CD4-positive, alpha-beta T cell treated with Interleukin-17A for 1 hour (primary cell): ENCODE measurements at places on chromosomes 4 and X.

DNA sequence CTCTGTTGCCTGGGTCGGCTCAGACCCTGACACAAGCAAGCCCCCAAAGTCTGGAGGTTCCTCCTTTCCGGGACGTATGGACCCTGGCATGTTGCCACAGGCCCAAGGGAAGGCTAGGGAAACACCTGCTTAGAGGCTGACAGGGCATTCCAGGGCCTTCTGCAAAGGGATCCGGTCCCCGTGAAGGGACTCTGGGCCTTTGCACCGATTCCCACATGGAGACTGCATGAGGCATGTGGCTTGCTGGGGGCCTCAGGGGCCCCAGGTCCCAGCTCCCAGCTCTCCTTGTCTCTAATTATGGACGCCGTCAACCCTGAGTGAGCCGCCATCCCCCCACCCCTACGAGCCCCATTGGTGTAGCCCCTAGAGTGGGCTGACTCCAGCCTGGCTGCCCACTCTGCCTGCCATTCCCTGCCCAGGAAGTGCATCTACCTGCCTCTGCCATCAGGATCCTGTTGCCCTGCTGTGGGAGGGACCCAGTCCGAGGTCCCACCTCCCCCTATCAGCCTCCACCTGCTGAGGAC, 4.2 kb upstream of the RGS12 start:
- no peak for DNase-seq

DNA sequence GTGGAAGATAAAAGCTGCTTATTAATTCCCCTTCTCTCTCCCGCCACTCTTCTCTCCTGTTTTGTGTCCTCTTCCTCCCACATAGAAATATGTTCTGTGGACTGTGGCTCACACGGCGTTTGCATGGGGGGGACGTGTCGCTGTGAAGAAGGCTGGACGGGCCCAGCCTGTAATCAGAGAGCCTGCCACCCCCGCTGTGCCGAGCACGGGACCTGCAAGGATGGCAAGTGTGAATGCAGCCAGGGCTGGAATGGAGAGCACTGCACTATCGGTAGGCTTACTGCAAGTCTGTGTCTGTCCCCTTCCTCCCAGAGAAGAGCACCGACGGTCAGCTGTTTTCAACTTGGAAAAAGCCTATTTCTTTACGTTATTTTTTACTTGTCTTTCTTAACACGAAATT, 229.1 kb downstream of the DCTD start:
- no peak for DNase-seq

DNA sequence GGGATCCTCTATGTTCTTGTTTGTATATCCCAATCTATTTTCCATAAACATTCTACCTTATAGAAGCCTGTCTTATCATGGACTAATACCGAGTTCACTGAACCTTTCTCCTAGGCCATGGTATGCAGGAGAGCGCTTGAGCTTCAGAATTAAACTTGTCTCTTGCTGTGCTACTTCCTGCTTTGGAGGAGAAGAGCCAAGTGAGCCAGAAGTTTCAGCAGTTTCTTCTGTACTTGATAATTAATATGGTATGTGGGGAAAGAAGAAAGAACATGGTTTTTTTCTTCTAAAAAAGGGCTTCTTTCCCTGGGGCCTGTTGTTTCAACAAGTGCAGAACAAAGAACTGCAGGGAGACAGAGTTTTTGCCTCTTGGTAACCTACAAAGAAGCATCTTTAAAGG, 172.8 kb downstream of the ATG4A start:
- no peak for DNase-seq

- DNase-seq: no peak
Measured at GRCh38 chr4:177185151-177185550, 124.5 kb upstream of the NEIL3 start.

- DNase-seq: no peak
Measured at GRCh38 chr4:148449921-148450320, 7.7 kb upstream of the NR3C2 start.

DNA sequence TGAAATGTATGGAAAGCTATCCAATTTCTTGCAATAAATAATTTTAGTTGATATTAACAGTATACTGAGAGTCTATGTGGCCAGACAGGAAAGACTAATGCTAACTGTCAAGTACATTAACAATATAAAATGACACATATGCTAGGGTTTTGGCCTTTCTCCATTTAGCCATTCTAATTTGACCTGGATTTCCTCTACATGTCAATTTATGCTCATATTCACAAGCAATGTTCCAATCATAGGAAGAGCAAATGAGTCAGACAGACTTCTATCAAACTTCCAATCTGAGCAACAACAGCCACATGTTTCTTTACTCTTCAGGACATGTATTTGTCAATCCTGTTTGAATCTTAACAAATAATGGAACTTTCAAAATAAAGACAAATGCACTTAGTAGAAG, 53.6 kb downstream of the CORIN start:
- no peak for DNase-seq

GRCh38 chrX:41164449-41164848, 79.2 kb downstream of the USP9X start:
- no peak for DNase-seq

DNA sequence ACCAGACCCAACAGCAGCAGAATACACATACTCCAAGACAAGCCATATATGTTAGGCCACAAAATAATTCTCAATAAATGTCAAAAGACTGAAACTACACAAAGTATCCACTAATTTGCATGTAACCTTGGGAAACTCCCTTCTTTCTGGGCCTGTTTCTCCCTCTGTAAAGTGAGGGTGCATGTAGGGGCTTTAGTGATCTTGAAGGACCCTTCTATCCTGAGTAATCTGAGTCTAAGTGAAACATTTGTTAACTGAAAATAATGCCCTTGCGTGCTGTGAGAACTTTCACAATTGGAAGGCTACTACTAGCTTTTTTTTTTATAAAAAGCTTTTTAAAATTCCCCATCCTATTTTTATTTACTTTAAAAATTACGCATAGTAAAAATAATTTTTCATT, 125.2 kb downstream of the NEXMIF start:
- DNase-seq: no peak

- no peak for DNase-seq
Measured at GRCh38 chrX:13821738-13822137, 4.8 kb upstream of the GPM6B start.

DNA sequence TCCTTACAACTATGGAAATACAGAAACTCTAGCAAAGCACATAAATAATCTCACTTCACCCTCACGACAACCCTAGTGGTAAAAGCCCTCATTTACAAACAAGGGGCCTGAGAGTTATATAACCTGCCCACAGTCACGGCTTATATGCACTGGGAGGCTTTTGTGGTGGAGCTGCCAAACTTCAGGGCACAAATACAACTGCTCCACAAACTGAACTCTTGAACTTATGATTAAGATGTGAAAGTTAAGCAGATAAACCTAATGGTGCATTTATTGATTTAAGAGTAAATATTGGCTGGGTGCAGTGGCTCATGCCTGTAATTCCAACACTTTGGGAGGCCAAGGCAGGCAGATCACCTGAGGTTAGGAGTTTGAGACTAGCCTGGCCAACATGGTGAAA, 19.0 kb downstream of the SLC2A9 start:
- no peak for DNase-seq

DNA sequence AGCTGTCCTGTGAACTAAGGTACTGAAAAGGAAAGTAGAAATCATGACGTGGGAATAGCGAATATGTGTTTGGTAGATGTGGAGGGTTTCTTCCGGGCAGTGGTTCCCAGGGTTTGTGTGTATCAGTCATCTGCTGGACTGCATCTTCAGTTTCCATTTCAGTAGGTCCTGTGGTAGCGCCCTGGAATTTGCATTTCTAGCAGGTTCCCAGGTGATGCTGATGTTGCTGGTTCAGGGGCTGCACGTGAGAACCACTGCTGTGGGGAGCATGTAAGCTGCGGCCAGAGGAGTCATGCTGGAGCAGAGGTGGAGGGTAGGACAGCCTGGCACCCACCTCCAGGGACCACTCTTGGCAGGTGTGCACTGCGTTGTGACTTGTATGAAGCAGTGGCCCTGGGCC, 47.1 kb downstream of the ARHGAP10 start:
- no peak for DNase-seq

- DNase-seq: no peak
Measured at GRCh38 chr4:163663454-163664225, 169.2 kb downstream of the TMA16 start.

DNA sequence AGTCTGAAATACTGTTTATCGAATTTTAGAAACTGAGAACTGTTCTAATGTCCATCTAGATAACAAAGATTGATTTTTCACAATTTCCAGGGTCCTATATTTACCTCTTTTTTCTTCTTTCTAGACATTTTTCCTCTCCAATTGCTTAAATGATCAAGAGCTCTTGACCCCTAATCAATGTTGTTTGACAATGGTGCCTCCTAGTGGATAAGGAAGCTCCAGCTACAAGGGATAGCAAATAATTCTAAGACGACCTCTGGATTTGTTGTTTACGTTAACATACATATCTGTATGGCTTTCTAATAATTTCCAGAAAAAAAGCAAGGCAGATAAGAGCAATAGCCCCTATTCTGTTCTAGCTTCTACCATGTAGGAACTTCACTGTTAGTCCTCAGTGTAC, 35.8 kb downstream of the GPR82 start:
- DNase-seq: peak; percentile 38

DNA sequence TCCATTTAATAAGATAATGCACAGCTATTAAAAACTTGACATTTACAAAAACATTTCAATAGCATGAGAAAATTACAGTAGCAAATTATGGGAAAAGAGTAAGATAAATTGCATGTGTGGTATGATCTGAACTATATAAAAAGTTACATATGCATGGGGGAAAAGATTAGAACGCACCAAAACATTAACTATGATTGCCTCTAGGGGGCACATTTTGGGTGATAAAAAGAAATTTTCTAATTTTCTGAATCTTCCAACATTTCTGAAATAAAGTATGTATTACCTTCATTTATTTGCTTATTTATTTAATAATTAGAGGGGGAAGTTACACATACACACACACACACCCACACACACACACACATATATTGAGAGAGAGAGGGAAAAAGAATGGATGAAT, 19.6 kb upstream of the KDM5C start:
- DNase-seq: no peak

GRCh38 chr4:172945611-172946010, 223.0 kb upstream of the GALNT7 start:
- DNase-seq: no peak

GRCh38 chr4:3481113-3481531, 18.0 kb downstream of the DOK7 start:
- DNase-seq: no peak

- DNase-seq: no peak
Measured at GRCh38 chrX:7242613-7243012, 94.7 kb upstream of the PUDP start.

GRCh38 chr4:2666722-2667247, 89.4 kb downstream of the TNIP2 start:
- no peak for DNase-seq

GRCh38 chrX:74080165-74080564, 223.8 kb upstream of the ZCCHC13 start:
- DNase-seq: no peak

DNA sequence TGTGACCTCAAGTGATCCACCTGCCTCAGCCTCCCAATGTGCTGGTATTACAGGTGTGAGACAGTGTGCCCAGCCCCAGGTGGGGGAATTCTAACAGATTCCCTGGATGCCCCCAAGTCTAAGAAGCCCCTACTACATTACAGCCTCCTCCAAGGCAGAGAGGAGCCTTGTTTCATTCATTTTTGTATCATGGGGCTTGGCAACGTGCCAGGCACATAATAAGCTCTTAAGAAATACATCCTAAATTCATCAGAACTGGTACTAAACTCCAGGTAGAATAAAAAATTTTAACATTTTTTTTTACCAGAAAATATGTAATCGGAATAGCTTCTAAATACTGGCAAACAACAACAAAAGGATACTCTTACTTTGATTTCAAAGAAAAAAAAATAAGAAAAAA, 127.1 kb downstream of the CHIC2 start:
- no peak for DNase-seq

DNA sequence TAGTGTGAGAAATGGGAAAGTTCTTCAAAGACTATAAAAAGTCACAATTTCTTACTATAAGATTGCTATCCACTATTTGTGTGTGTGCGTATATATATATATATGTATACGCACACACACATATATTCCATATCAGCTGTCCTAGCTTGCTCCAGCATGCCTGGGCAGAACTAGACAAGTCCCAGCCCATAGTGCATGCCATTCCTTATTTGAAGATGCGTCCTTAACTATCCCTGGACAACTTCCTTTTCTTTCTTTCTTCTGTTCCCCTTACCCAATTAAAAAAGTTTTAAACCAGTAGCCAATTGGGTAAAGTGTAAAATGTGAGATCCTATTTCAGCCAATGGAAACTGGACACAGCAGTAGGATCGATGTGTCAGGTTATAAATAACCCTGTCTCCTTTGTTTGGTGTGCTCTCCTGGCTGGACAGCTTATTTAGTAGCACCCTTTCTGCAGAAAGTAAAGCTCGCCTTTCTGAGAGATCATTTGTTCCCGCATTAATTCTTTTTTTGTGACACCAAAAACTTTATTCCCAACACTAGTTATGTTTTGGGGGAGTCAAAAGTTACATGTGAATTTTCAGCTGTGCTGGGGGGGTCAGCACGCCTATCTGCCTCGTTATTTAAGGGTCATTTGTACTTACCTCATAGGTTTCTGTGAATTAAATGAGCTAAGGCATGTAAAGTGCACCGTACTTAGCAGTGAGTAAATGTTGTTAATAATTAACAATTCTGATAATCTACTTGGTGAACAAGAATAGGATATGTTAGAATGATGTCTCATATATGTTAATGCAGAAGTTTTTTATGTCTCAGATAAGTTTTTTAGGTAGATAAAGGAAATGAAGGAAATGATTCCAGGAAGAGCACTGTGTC, 40.9 kb downstream of the KDM6A start:
- no peak for DNase-seq
